ENCODE measurements at places on chromosomes 5 and 9. TPM values are rescaled to one million over a fixed set of nuclear protein-coding genes. Genes with fewer than 3 reads are reported as not detected.

Gene THBS4
- 217 TPM for total RNA-seq

Gene SPAAR
- total RNA-seq: 0.33 TPM

Gene FRRS1L
- 28.0 TPM for total RNA-seq

Gene STKLD1
- 1.3 TPM for total RNA-seq

Gene FBN2
- 145 TPM for total RNA-seq

Data from camera-type eye (tissue), 1 donor.